ENCODE measurements at places on chromosomes 4 and X.

GRCh38 chrX:19372170-19372546 lies 28.4 kb downstream of the PDHA1 start:
- DNase-seq = peak; percentile 82

- no peak for DNase-seq
These were observed 37.0 kb upstream of the CD99L2 start for GRCh38 chrX:150935467-150935866.

DNA sequence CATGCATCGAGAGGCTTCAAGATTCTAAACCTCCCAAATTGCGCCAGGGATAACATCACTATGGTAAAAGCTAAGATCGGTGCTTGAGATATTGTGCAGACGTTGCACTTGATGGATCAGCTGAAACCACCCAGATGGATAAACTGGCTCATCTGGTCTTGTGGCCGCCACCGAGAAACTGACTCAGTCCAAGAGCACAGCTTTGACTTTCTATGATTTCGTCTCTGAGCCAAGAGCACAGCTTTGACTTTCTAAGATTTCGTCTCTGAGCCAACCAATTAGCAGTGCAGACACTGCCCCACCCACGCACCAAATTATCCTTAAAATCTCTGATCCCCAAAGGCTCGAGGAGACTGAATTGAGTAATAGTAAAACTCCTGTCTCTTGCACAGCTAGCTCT lies 687.2 kb downstream of the FAM133A start:
- no peak for DNase-seq

GRCh38 chr4:71261001-71261400 lies 77.8 kb upstream of the SLC4A4 start:
- no peak for DNase-seq

DNA sequence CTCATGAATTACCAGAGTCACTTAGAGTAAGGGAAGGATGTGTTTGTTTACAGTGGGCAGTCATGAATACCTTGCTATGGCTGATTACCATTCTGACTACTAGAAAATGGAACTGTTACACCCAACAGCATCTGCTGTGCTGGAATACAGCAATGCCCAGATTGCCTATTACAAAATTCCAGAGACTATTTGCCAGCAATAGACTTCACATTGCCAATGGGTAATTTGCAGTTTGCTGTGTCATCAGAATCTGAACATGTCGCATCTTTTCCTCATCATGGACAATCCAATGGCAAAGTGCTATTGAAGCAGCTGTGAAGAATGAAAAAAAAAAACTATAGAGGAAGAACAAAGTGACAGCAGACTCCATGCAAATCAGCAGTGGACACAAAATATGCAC lies 356.6 kb downstream of the CXXC4 start:
- DNase-seq = no peak

- no peak for DNase-seq
These were observed 46.6 kb downstream of the PGRMC2 start for GRCh38 chr4:128241019-128241418.

DNA sequence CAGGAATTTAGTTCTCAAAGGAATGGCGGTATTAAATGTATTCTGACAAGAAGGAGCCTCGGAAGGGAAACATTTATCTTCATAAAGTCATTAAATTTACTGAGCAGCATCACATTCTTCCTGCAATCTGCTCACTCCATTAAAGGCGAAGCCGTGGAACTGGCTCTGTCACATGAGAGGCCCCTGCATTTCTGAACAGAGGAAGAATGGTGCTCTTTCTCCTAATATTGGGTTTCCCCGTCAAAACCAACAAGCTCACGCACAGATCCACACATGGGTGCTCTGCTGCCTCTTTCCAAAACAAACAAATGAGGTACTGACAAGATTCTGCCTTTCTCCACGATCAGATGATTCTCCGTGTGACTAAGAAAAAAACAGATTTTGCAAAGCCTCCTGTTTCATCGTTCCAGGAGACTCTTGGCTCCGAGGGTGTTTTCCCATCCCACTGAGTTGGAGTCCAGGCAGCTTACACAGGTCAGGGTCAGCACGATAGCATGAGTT lies 191.2 kb downstream of the IDS start:
- no peak for DNase-seq

GRCh38 chr4:78644744-78645330 lies 93.3 kb downstream of the ANXA3 start:
- no peak for DNase-seq

- DNase-seq = no peak
These were observed 52.8 kb downstream of the P2RY10 start for GRCh38 chrX:78997870-78998558.

DNA sequence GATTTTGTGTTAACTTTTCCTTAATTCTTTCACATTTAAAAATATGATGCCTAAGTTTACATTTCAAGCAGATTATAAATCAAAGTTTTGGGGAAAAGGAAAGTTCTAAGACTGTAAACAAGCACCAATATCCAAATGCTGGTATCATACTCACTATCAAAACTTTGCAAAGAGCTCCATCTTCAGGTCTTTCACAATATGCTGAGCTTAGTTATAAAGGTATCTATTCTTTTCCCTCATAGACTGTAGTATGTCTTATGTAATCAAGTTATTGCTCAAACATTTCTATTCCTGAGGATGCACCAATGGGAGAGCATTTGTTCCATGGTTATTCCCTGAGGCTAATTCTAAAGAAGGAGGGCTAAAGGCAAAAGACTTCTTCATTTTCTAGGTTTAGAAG lies 207.9 kb upstream of the FAM241A start:
- DNase-seq = no peak

- DNase-seq = no peak
These were observed 573.0 kb downstream of the GABRG1 start for GRCh38 chr4:45550766-45551366.

DNA sequence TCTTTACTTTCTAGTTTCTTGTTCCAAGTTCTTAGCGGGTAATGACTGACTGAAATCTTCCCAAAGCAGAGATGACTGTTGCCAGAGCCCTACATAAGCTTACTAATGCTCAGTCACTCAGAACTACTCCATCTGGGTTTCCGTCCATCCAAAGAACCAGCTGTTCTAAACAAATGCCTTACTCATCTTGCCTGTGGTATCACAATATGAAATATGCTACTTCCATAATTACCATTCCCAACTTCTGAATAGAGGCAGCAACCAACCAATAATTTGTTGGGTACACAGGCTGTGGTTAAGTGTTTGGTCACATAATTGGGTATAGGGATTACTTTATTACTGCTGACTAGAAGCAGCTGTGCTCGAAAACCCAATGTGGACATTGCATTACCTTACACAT lies 930.2 kb upstream of the DIAPH2 start:
- DNase-seq = no peak

- no peak for DNase-seq
These were observed 809.6 kb downstream of the PDHA2 start for GRCh38 chr4:96649536-96649935.

DNA sequence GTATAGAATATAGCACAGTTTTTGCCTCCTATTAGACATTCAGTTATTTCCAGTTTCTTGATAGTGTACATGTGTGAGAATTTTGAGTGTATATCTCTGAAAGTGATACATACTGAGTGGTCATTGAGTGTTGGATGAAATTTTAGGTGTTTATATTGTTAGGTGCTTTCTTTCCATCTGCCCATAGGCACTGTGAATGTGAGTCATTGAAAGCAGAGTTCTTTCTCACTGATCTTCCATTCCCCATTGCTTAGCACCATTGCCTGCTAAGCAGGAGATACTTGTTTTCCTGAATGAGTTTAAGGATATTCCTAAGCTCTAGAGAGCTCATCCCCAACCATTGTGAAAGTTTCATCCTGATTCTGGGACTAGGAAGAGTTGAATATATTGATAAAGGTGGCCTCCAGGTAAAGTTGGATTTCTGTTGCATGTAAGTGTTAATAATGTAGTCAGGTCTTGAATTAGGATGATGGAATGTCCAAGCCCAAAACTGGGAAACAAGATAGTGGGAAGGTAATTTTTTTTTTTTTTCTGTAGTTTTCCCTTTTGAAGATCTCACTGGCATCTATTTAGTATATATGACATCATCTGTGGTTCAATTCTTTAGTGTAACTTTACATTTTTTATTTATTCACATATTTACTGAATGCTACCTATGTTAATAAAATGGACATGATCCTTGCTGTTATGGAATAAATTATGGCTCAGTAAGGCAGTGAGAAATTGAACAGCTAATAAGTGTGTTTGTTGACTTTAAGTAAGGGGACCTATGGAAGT lies 22.1 kb downstream of the UBE2K start:
- DNase-seq = no peak

DNA sequence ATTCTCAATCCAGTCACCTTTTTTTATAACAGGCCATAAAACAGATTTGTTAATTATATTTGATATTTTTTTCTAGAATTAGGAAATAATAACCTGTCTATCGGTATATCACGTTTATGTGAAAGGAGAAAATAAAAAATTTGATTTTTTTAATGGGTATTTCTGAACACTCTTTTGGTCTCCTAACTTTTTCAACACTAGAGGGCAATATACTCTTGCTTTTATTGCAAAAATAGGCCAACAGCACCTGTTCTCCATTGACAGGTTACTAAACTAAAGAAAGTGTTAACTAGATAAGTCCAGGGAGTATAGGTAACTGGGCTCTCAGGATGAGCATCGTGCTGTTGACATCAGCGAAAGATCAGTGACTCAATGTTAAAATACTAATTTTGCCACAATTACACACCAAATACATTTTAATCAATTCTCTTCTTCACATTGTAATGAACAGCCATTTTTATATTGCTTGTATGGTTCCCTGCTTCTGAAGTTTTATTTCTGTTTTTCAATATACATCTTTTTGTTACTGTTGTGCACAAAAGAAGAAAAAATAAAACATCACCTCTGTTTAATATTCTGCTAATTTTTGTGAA lies 22.8 kb downstream of the NDST4 start:
- DNase-seq = no peak

DNA sequence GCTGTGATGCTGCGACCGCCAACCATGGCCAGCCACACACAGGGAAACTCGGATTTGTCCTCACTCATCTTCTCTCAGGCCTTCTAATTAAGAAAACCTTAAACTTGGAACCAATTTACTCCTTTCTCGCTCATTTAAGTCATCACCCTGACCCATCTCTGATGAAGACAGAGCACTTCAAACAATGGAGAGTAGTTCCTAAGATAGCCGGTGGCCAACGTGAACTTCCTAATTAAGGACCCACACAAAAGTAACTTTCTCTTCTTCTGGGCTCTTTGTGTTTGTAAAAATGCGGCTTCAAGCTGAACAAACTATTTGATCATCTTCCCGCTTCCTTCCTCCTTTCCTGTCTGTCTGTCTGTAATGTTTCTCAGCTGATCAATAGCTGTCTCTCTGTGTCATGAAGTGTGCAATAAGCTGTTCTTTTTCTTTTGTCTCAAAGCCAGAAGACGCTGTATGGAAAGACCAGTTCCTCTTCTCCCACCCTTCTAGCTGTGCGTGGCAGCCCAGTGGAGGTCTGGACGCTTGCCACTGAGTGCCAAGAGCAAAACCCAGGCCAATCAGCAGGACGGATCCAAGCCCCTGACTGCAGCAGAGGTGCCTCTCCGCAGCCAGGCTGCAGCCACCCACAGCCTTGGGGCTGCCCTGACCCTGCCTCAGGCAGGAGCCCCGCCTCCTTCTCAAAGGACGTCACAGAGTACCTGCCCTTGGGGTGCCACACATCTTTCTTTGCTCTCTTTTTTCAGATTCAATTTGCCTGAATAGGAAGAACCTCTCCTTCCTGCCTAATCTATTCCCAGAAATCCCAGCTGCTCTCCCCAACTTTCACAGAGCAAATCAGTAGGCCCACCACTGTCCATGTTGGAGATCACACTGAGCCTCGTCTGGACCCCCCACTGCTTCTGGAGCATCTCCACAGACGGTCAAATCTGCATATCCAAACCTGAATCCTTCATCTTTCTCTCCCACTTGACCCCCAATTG lies 59.3 kb downstream of the MAML3 start:
- DNase-seq = peak; percentile 73

- no peak for DNase-seq
These were observed 130.6 kb downstream of the IL1RAPL1 start for GRCh38 chrX:28717864-28718263.
